HepG2 (cell line): ENCODE measurements at places on chromosomes 1 and 21.

DNA sequence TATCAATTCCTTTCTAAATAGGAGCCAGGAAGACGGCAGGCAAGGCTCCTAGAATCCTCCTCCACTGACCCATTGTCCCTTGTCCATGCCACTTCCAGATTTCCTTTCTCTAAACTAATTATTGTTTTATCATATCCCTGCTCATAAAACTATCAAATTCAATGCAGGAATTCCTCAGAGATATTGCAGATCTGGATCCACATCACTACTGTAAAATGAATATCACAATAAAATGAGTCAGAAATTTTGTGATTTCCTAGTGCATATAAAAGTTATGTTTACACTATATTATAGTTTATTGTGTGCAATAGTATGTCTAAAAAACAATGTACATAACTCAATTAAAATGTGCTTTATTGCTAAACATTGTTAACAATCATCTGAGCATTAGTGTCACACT, 498.7 kb upstream of the NEGR1 start:
- DNase-seq: no peak

DNA sequence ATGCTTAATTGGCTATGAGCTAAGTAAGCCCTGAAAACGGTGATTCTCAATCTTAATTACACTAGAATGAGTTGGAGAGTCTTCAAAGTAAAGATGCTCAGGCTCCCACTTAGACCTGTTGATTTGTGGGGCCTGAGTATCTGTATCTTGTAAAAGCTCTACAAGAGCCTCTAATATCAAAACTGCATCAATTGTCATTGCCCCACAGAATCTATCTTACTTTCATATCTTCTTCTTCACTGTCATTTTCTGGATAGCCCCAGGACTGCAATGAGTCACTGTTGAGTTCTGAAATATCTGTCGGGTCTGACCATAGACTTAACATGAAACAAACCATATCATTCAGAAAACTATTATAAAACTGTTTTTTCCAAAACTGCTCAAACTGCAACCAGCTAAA, 102.8 kb upstream of the SERTAD4 start:
- no peak for DNase-seq

DNA sequence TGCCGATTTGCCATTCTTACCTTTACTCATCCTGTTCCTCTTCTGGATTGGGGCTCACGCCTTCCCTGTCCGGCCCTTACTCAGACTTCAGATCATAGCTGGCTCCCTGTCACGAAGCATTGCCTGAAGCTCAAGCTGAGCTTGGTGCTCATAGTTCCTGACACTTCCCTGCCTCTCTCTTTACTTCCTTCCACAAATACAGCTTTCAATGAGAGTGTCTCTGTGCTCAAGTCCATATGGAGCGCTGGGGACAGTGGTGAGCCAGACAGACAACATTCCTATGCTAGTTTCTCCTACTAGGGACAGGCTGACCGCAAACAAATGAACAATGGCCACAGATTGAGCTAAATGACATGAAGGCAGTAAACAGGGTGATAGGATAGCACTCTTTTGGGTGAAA, 38.1 kb downstream of the HHAT start:
- DNase-seq: peak; percentile 86

DNA sequence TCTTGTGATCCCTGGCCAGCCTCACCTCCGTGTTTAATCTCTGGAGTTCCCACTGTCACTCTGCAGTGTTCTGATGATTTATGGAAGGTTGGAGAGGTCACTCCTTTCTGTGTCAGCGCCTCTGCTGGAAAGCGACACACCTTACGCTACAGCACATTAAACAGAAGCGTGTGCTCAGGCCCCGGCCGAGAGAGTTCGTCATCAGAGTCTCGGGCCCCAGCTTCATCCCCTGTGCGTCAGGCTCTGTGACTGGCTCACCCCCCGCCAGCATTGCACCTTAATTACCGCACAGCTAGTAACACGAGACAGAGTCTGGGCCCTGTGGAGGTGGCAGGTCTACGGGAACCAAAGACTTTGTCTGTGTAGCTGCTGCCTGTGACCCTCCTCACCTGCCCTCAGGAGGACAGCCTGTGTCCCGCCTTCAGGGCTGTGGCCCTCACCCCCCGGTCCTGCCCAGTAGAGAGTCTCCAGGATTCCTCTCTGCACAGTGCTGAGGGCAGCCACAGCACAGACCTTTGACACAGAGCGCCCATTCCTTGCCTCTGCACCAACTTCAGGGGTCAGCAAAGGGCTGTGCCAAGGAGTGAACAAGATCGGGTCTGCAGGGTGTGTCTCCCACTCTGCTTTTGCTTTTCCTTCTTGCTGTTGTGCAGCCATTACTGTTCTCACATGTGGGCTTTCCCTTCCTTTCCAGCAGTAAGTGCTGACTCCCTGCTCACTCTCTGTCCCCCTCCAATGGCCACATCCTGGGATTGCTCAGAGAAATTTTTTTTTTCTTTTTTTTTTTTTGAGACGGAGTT, 157.6 kb downstream of the PGBD5 start:
- DNase-seq: peak; percentile 56

- DNase-seq: peak; percentile 13
Measured at GRCh38 chr1:220544901-220545303, 17.0 kb downstream of the MARK1 start.

DNA sequence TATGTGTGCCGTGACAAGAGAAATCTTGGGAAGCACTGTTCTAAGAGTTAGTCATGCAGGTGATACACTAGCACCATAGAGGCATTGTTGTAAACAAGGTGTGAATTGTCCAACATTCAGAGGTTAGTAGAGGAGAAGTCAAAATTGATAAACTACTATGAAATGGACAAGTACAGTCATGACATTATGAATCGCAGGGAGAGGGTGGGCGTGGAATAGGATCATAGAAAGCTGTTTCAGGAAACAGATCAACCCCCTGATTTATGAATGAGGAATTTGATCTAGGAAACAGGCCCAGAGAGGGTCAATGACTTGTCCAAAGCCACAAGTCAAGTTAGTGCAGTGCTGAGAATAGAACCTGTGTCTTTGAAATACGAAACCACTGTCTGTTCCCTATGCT, 58.5 kb upstream of the LAX1 start:
- DNase-seq: no peak

GRCh38 chr1:220696863-220697231, 6.7 kb downstream of the C1orf115 start:
- no peak for DNase-seq

DNA sequence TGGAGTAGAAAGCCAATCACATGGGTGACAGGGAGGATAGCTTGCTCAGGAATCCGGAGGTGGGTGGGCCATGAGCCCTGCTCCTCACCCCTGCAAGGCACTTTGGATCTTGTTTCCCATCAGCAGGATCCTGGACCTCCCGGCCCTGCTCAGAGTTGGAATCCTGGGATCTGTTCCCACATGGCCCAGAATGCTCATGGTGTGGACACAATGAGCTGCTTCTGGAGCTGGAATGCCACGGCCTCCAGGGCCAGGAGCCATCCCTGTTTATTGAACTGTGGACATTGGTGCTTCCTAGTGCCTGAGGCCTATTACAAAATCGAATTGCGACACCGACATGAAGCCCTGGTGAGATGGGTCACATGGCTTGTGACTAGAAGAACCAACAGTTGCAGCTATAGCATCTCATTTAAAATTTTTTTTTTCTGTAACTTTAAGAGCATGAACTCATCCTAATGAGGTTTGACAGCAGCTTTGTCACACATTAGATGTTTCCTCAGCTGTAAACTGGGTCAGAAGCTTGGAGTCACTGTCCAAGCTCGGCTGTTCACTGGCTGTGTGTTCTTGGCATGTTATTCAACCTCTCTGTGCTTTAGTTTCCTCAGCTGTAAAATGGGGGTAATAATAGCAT, 40.4 kb upstream of the GOLT1A start:
- DNase-seq: peak; percentile 97

- peak; percentile 46 for DNase-seq
Measured at GRCh38 chr1:159197561-159198557, 6.8 kb upstream of the ACKR1 start.

DNA sequence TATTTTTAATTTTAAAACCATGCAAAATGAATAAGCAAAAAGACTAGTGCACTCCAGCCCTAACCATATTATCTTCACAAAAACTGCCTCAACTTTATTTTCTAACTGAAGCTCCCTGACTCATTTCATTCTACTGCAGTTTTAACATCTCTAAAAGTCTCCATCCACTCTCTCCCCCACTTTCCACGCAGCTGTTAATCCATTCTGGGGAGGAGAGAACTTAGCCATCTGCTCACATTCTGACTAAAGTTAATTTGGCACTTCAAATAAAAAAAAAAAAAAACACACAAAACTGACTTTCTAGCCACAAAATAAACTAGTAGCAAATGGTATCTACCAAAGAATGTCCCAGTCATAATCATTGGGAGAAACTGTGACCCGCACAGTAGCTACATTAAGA, 5.4 kb upstream of the MYBPHL start:
- no peak for DNase-seq

DNA sequence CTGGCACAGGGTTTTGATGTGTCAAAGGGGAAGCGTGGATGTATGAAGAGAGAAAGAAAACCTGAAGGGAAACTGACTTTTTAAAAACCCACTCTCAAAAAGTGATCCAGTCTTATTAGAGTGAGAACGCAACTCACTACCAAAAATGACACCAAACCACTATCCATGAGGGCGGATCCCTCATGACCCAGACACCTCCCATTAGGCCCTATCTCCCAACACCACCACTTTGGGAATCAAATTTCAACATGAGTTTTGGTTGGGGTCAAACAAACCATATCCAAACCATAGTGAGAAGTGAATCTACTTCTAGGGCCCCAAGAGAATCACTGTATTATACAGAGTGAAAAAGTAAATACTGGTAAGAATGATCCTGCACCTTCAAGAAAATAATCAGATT, 53.5 kb downstream of the FNBP1L start:
- DNase-seq: no peak

GRCh38 chr1:74356493-74356892, 121.3 kb downstream of the TNNI3K start:
- peak; percentile 63 for DNase-seq
